ENCODE measurements at places on chromosomes 7 and 10.

GRCh38 chr7:28133872-28134271 lies 46.7 kb downstream of the JAZF1 start:
- DNase-seq: no peak

DNA sequence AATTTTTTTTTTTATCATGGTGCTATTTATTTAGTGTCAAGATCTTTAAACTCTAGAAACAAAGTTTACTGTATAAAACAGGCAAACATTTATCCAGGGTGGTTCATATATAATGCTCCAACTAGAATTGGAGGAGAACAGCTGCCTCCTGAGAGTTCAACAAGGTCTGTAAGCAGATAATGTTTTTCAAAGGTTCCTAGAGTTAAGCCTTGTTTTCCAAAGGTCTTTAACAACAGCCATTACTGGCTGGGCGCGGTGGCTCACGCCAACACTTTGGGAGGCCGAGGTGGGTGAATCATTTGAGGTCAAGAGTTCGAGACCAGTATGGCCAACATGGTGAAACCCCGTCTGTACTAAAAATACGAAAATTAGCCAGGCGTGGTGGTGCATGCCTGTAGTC lies 316.7 kb downstream of the CCDC3 start:
- no peak for DNase-seq

DNA sequence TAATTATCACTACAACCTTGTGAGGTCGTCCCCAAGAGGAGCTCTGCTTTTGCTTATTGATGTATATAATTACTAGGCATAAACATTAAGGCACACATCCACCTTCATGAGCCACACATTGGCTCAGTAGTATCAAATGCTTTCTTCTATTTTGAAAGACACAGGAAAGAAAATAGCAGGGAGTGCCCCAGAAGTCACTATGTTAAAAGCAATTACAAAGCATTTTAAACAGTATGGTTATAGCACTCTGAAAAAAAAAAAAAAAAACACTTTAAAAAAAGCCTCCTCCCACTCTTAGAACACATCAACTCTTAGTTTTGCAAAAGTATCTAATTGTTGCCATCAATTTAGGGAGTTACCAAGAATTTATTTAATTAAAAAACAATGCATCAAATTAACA lies 474.2 kb downstream of the PARD3 start:
- no peak for DNase-seq

DNA sequence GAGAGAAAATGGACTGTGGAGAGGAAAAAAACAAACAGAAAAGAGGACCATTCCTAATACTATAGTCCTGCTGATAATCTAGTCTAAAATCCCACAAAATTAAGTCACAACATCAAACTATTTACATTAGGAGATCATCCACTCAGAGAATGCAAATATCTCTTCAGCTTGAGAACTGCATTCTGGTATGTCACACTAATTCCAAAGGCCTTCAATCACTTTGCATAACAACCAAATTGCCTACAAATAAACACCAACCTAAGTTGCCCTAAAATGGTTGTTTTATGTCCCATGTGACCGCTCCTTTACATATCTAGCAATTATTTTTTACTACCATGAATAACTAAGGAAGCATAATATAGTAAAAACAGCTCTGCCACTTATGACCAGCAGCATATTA lies 264.3 kb downstream of the CACNA2D1 start:
- no peak for DNase-seq

GRCh38 chr7:126699707-126700106 lies 553.0 kb downstream of the GRM8 start:
- no peak for DNase-seq

DNA sequence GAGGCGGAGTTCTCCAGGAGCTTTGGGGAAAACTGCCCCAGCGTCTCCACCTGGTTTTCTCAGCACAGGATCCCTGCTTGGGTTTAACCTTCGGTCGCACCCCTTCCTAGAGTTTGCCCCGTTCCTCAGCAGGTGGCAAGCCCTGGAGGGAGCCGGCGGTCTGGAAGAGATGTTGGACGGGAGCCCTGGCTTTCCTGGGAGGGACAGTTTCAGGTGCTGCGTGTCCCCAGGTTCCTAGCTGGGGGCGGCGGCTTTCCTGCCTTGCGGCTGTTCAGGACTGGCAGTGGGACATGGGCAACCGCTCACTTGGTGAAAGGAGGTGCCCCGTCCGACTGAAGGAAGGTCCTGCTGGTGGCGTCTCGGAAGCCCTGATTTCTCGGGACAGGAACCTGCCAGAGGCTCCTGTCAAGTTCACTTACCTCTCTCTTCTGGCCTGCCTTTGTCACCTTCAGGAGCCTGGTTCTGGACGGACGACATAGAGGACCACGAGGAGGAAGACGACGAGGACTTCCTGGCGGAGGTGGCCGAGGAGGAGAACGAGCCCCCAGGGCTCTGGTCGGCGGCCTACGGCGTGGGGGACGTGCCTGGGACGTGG lies 14.8 kb downstream of the ZNF316 start:
- peak; percentile 17 for DNase-seq

GRCh38 chr10:114478281-114478680 lies 74.0 kb upstream of the AFAP1L2 start:
- DNase-seq: no peak
